Muscle of arm (tissue), 14 donors: ENCODE measurements at places on chromosomes 2 and 18. TPM values are rescaled to one million over a fixed set of nuclear protein-coding genes. Genes with fewer than 3 reads are reported as not detected.
A peak's percentile ranks its signal among the peaks of the same experiment; 100 is the strongest.

GRCh38 chr2:133721118-133721517 is 152.9 kb upstream of the NCKAP5 start:
- DNase-seq: no peak

DNA sequence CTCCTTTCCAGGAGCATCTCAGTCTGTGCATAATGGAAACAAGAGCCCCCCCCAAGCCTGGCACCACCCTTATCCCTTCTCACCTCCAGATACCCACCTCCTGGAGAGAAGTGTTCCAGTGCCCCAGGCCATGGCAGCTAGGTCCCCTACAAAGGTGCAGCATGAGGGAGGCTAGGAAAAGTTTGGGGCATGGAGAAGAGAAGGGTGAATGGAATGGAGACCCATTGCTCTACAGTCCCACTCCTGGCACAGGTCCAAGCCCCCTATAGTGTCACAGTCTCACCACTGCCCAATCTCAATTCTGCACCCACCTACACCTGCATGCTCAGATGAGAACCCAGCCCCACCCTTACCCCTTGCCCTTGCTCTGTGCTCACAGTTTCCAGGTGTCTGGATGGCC is 897 bp downstream of the SLC23A3 start:
- no peak for DNase-seq

- DNase-seq: no peak
Observed at GRCh38 chr18:78779996-78780718, 199.5 kb upstream of the SALL3 start.

DNA sequence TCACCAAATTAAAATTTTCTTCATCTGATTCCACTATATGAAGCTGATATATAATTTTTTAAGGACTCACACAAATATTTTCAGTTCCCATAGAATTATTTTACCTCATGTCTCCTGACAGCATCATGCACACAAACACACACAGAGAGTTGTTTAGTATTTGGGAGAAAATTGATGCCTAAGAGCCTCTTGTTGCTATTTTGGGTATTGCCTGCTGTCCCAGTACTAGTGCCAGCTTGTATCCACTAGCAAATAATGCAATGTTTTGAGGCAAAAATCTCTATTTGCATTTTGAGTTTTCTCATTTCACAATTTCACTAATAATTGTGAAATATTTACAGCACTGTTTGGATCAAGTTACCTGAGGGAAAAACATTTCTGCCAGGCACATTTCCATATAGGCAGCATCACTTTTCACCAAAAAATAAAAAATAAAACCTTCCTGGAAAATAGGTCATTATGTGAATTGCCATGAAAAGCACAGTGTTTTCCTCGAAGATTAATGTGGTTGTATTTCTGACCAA is 328.2 kb downstream of the KCNJ3 start:
- no peak for DNase-seq

DNA sequence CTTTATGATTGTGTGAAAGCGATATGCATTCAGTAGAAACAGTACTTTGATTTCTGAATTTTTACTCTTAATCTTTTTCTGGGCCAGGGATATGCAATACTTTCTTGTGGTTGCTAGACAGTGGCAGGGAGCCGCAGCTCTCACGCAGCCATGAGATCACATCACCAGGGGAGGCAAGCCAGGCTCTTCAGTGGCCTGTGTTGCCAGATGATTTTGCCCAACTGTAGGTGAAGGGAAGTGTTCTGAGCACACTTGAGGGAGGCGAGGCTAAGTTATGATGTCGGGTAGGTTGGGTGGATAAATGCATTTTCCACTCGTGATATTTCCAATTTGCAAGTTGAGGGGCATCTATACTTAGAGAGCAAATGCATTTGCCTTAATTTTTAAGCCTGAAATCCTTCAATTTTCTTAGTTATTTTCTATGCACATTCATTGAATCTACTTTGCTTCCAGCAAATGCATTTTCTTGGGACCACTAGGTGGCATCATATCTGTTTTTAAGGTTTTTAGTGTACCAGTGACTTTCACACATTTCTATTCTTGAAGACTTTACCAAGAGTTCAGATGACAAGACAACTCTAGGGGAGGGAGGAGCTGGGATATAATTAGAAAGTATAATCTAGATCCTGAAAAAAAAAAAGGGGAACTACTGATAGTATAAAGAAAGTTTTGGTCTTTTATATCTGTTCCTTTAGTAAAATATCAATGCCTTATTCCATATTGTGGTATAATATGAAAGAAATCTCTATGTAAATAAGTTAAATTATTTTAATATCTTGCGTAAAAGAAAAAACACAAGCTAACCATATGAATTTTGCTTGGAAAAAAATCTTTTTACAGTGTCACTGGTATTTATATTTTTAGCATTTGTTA is 643.3 kb downstream of the SOCS6 start:
- peak; percentile 4 for DNase-seq

DNA sequence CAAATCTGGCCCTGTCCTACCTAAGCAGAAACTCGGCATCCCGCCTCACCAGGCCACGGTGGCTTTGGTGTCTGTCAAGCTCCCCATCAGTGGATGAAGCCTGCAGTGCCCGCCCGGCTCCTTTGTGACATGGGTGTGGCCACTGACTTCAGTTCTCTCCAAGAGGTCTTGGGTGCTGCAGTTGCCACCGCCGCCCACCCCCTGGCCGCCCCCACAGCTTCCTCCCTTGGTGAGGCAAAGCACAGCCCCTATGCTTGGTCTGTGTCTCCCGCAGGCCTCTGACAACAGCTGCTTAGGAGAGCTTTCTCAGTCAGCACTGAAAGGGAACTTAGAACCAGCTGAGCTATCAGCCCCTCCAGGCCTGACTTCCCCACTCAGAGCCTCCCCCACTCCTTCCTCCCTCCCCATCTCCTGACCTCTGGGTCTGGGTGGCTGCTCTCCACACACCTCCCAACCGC is 22.9 kb upstream of the GPR55 start:
- no peak for DNase-seq

DNA sequence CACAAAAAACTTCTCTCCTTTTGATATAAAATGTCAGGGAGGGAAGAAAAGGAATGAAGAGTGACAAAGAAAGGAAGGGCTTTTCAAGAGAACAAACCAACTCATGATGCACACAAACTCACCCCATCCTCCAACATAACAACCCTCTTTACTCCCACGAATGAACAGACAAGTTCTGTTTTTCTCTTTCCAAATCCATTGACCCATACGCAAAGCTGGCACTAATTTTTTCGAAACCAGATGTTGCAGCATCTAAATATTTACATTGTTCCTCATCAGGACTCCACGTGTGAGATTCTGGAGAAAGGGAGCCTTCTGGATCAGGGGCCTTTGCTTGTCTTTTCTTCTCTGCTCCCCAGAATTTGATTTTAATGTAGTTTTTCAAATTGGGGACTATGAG is 143.3 kb upstream of the BCL2L11 start:
- no peak for DNase-seq

IL1A gene
- not detected for polyA plus RNA-seq

DNA sequence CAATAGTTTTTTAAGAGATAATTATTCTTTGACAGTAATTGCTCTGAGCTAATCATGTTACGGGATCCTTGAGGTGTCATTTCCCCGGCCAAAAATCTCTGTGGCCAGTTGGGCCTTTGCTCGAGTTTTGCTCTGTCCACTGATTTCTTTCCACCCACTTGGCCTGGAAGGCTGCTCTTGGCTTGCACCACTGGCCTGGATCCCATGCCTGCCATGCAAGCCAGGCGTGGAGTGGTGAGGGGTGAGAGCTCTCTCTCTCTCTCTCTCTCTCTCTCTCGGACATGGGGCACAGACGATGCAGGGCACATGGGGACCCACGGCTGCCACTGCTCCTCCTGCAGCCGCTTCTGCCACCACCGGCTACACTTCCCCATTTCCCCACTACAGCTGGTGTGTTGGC is 853.0 kb upstream of the GCFC2 start:
- no peak for DNase-seq

DNA sequence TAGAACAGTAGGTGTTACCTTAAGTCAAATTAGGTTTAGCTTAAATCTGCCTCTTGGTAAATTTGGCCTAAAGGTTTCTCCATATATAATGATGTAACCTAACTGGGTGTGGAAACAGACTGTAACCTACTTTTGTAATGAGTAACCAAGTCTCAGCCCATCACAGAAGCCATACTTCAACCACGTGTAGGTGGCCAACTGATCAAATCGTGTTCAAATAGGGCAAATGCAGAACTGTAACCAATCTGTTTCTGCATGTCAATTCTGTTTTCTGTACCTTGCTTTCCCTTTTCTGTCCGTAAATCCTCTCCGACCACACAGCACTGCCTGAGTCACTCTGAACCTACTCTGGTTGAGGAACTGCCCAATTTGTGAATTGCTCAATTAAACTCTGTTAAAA is 34.0 kb upstream of the PLA2R1 start:
- DNase-seq: no peak

GRCh38 chr2:207960911-207961310 is 64.4 kb downstream of the PLEKHM3 start:
- DNase-seq: no peak

DNA sequence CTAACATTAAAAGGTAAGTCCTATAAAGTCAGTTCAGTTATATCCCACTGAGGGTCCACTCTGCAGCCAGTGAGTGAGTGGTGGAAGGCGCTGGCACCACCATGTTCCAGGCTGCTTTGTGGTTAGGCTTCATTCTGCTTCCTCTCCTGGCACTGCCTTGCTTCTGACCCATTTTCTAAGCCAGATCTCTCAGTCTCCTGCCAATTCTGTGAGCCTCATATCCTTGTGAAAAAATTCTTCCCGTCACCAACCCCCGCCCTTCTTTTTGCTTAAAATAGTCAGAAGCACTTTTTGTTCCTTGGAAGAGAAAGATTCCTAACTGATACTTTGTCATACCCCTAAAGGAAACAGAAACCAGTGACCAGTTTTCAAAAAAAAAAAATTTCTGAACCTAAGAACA is 139.8 kb upstream of the NCK2 start:
- no peak for DNase-seq

COL6A3 gene
- 306 TPM for polyA plus RNA-seq
